ENCODE measurements at places on chromosomes 11 and 22. TPM values are rescaled to one million over a fixed set of nuclear protein-coding genes. Genes with fewer than 3 reads are reported as not detected.

IFTAP gene
- total RNA-seq, result 14.7 TPM

PARVB gene
- 42.0 TPM for total RNA-seq

RASD2 gene
- total RNA-seq, result 1.1 TPM

UBQLN3 gene
- total RNA-seq, result not detected

PHOX2A gene
- not detected for total RNA-seq

GLB1L2 gene
- 2.1 TPM for total RNA-seq

GGTLC2 gene
- not detected for total RNA-seq

ABTB2 gene
- 17.8 TPM for total RNA-seq

KDM4E gene
- total RNA-seq, result not detected

AQP11 gene
- total RNA-seq, result 2.6 TPM

PVALB gene
- not detected for total RNA-seq

Measured in A549 treated with RU486 at 1 μM for 4 hours (cell line).